NCI-H1048 (cell line): ENCODE measurements at places on chromosomes 6 and 20.

DNA sequence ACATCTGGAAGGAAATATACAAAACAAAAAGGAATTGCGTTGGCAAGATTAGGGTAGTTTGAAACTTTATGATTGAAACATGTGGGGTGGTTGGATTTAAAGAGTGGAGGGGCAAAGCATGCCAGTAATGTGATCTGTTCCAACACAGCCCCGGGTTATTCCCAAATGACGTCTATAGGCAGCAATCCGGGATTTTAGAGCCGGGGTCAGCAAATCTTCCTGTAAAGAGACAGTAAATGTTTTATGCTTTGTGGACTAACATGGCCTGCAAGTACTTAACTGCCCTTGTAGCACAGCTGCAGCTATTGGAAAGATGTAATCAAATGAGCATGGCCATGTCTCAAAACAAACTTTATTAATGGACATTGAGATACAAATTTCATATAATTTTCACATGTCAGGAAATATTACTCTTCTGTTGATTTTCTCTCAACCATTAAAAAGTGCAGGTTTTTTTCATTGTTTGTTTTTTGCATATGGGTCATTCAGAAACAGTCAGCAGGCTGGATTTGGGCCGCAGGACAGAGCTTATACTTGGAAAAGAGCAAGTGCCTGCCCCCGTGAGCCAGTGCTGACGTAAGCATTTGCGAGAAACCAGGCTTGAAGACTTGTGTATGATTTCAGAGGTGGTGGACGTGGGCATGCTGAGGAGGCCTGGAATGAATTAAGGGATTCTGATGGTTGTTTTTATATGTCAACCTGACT lies 136.5 kb downstream of the DOK5 start:
- DNase-seq: no peak

- DNase-seq: no peak
Measured at GRCh38 chr6:73566954-73567591, 46.2 kb upstream of the EEF1A1 start.

- no peak for DNase-seq
Measured at GRCh38 chr20:16708602-16709001, 21.2 kb upstream of the SNRPB2 start.

DNA sequence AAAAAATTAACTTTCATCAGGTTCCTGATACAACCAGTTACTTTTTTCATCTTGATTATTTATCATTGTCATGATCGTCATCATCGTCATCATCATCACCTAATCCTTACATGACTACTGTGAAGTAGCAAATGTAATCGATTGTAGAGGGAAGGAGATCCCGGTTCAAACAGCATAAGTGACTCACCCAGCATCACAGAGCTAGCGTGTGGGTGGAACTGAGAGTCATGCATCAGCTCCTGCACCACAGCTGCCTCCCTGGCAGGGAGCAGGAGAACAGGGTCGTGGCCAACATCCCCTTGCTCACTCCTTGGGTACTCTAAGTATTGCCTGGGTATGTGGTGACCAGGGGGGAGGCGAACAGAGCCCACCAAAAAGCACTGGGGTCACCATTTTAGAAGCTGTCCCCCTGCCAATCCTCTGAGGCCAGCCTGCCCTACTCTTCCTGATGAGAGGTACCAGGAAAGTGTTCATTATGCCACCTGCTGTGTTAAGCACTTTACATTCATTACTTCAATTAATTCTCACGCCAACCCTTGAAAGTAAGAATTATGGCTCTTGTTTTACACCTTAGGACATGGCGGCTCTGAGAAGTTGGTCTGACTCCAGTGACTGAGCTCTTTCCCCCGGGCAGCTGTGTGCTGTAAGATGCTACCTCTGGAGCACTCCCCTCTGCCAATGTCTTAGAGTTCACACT lies 425.2 kb downstream of the CD83 start:
- DNase-seq: no peak

- no peak for DNase-seq
Measured at GRCh38 chr20:60031107-60031506, 72.9 kb downstream of the CDH26 start.

DNA sequence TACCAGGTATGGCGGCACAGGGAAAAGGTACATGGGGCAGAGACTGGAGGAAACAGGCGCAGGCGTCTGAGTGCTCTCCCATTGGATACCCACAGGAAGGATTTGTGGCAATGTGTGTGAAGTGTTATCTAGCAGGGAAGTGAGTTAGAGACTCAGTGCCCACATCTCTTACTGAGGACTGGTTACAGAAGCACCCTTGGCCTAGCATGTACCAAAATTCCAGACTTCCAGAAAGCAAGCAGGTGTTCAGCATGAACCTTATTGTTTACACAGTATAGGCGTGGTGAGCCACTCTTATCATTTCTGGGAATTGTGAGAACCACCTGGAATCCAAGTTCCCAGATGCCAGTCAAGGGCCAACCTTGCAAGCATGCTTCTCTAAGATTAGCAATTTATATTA lies 14.2 kb downstream of the MANBAL start:
- no peak for DNase-seq

DNA sequence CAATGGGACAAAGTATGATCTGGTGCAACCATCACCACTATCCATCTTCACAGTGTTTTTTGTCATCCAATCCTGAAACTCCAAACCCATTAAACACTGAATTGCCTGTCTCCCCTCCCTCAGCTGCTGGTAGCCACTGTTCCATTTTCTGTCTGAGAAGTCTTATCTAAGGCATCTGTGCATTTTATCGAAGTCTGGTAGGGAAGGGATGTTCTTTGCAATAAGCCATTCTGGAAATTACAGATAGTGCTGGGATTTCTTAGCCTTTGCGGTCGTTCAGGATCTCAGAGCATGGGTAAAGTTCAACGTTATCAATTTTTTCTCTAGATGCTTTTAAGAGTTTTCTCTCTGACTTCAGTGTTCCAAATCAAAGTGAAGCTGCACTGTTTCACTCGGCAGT lies 24.1 kb downstream of the KIF25 start:
- DNase-seq: no peak

DNA sequence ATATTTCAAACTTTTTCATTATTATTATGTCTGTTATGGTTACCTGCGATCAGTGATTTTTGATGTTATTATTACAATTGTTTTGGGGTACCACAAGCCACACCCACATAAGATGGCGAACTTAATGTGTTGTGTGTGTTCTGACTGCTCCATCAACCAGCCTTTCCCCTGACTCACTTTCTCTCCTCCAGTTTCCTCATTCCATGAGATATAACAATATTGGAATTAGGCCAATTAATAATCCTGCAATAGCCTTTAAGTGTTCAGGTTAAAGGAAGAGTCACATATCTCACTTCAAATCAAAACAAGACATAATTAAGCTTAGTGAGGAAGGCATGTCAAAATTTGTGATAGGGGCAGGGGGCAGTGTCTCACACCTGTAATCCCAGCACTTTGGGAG lies 16.3 kb upstream of the POPDC3 start:
- DNase-seq: no peak

GRCh38 chr6:106564476-106564875 lies 64.8 kb downstream of the RTN4IP1 start:
- DNase-seq: no peak

DNA sequence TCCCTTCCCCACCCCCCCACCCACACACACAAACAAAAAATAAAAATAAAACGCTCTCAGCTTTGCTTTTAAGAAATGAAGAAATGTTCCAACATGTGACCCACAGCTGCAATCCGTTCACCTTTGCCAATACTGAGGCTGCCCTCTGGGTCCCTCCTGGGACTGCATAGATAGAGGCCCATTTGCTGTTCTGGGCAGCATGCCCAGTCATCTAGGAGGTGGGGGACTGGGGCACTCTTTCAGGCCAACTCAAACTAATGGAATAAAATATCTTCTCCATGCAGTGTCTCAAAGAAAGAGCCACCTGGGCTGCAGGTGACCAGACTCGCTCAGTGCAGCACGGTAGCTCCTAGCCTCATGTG lies 79.9 kb downstream of the SLC22A3 start:
- DNase-seq: no peak

DNA sequence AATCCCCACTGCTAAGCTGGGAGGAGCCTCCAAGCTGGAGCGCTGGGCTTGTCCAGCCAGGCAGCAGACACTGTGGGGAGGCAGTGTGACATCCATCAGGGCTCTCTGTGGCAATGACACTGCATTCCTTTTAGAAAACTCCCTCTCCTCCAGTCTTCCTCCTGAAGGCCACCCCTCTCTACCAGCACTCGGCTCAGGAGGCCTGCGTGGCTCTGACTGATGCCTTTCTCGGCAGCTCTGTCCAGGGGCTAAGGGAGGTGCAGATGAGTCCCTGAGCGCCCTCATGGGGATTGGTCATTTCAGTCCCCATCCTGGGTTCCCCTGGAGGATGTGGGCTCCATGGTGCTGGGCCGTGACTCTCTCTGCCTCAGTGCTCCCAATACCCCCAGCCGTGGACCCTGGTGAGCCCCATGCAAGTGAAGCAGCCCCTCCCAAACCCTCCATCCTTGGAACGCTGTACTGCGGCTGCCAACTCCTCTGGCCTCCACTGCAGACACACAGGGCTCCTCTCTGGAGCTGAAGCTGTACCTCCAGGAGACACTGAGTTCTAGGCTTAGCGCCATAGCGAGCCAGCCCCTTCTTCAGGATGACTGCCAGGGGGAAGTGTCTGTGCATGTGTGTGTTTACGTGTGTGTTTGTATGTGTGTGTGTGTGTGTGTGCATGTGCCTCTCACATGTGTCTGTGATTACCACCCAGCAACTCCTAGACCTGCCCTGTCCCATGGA lies 209.6 kb downstream of the ERMARD start:
- DNase-seq: no peak

- no peak for DNase-seq
Measured at GRCh38 chr6:49933526-49933925, 30.4 kb downstream of the DEFB114 start.

- no peak for DNase-seq
Measured at GRCh38 chr20:63692436-63693082, 3.9 kb upstream of the TNFRSF6B start.

- DNase-seq: no peak
Measured at GRCh38 chr6:162526960-162527359, 200.6 kb downstream of the PRKN start.

DNA sequence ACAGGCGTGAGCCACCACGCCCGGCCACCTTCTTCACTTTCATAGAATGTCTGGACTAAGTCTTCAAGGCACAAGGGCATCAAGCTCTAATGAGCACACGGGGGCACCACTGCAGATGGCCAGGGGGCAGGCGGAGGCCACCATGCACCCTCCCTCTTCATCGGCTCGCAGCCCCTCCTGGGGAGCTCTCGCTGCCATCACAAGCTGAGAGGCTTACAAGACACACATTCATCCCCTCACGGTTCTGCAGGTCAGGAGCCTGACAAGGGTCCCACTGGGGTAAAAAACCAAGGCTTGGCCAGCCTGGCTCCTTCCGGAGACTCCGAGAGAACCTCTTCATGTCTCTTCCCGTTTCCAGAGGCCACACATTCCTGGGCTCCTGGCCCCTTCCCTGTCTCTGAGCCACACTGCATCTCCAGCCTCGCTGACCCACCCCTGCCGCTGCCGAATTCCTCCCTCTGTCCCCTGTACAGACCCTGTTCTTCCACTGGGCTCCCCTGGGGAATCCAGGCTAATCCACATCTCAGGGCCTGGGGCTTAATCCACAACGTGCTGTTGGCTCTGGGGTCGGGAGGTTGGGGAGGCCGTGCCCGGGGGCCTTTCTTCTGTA lies 19.8 kb downstream of the DLL1 start:
- DNase-seq: no peak

DNA sequence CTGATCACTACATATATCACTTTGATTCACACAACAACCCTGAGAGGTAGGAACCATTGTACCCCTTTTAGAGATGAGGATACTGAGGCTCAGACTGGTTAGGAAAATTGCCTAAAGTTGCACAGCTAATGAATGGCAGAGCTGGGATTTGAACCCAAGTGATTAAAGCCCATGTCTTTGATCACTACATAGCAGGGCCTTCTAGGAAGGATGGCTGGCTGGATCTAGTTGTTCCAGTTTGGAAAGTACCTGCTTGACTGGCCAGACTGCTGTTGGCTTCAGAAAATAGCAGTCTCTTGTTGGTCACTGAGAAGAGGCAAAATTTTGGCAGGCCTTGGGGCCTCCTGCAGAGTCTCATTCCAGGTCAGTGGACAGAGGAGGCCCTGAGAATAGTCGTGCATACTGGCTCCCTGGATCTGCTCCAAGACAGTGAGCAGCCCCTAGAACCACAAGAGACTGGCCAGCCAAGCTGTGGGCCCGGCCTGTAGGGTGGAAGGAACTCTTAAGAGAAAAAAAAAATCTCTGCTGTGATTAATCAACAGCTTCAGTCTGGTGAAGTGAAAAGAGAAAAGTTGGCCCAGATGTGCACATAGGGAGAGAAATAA lies 17.5 kb downstream of the PPARD start:
- DNase-seq: no peak

GRCh38 chr6:111258615-111259088 lies 171.3 kb downstream of the SLC16A10 start:
- DNase-seq: no peak

DNA sequence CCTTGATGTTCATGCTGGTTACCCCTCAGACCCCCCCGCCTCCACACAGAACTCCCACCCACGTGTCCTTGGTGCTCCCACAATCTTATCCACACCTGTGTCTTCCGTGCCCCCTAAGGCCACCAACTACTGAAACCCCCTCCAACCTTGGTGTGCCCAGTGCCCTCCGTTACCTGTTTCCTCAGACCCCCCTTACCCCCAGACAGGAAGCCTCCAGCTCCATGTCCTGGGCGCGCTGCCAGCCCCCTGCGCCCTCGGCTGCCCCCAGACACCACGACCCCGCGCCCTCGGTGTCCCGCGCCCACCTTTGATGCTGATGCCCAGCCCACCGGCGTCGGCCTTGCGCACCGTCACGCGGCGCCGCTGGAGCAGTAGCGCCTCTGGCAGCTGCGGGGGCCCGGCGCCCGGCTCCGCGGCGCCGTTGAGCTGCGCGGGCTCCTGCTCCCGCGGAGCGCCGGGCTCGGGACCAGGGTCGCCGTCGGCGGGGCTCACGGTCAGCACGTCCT lies 504 bp downstream of the SNTA1 start:
- no peak for DNase-seq

GRCh38 chr6:47854971-47855370 lies 73.1 kb downstream of the OPN5 start:
- no peak for DNase-seq

DNA sequence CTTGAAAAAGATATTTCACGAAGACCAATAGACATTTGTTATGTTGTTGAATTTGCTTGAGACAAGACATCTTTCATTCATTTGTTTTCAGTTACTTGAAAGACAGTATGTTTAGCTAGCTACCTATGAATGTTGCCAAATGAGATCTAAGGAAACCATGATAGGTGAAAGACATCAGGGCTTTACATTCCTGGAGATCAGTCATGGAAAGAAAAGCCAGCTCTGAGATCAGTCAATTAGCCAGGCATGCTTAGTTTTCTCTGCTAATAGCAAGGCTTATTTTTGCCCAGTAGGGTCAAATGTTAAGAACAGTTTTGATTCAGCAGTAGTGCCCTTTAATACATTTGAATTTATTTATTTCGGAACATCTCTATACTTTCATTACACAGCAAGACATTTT lies 116.5 kb upstream of the EDN1 start:
- no peak for DNase-seq

- DNase-seq: no peak
Measured at GRCh38 chr20:24835195-24835594, 113.9 kb upstream of the CST7 start.

GRCh38 chr6:61886608-61887259 lies 399.3 kb downstream of the KHDRBS2 start:
- no peak for DNase-seq

GRCh38 chr6:69261010-69261409 lies 535.8 kb downstream of the LMBRD1 start:
- DNase-seq: no peak

GRCh38 chr6:156598855-156599180 lies 178.4 kb upstream of the ARID1B start:
- DNase-seq: no peak
